ENCODE measurements at places on chromosomes 13 and 19.

GRCh38 chr19:45498411-45499195, at the start of gene PPM1N:
Gene PPM1N (plus strand): TSS chr19:45498443. CDS start chr19:45498473, 30 bp downstream.
- DNase-seq: peak; percentile 42

GRCh38 chr13:21501686-21502085, 42.6 kb upstream of the ZDHHC20 start:
- DNase-seq: no peak

- DNase-seq: no peak
Measured at GRCh38 chr13:98068521-98068920, 74.4 kb upstream of the FARP1 start.

DNA sequence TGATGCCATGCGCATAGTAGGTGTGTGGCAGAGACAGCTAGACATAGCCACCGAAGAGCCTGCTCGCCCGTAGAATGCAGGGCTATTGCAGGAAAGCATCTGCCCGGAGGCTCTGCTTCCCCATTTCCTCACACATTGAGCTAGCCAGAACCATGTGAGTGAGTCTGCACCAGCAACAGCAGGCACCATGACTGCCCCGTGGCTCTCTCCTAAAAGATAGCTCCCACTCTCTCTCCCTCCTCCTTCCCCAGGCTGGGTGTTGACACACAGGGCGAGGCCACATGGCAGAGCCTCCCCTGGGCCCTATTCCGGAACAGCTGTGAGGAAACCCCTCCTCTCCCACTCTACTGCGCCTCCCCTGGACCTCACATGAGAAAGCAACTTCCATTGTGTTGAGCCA, 52.3 kb upstream of the ATP12A start:
- no peak for DNase-seq

- no peak for DNase-seq
Measured at GRCh38 chr13:63279136-63279535, 1863.5 kb upstream of the PCDH20 start.

- no peak for DNase-seq
Measured at GRCh38 chr13:59673286-59673685, 490.4 kb downstream of the DIAPH3 start.

DNA sequence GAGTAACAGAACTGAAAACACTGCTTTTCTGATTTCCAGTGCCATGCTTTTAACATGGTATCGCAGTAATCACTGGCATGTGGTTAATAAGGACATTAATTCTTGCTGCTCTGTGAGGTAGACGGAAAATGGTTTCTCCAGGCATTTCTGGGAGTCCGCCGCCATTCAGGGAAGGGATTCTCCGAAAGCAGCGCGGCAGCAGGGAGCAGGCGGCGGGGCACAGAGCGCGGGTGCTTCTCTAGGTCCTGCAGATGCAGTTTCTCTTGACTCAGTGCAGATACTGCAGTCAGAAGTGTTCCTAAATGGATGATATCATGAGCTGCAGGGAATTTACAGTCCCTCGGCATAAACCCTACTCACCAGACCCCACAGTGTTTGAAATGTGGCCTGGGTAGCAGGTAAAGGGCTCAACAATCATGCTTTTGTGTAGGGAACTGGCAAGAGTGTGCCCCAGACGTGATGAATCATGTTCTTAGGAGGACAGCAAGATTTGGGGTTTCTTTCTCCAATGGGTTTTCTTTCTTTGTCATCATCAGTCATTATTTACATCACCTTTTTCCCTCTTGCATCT, 338.6 kb upstream of the ARGLU1 start:
- DNase-seq: no peak

DNA sequence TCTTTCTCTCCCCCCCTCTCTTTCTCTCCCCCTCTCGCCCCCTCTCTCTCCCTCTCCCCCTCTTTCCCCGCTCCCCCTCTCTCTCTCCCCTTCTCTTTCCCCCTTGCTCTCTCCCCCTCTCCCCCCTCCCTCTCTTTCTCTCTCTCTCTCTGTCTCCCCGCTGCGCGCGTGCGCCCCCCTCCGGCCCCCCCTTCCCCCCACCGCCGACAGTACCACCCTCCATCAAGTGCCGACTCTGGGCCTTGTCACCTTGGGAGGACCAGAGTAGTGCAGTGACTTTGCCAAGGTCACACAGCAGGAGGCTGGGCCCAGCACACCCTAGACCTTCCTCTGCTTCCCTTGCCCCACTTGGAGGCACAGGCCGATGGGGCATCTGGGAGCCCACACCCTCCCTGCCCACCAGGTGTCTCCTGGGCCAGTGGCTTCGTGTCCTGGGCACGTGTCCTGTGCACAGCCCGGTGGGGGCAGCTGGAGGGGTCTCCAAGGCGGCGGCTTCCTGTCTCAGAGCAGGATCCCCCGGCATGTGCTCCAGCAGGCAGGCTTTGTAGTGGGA, 121.6 kb downstream of the KDM4B start:
- DNase-seq: no peak

- no peak for DNase-seq
Measured at GRCh38 chr19:51407511-51408131, 9.8 kb downstream of the SIGLEC10 start.

DNA sequence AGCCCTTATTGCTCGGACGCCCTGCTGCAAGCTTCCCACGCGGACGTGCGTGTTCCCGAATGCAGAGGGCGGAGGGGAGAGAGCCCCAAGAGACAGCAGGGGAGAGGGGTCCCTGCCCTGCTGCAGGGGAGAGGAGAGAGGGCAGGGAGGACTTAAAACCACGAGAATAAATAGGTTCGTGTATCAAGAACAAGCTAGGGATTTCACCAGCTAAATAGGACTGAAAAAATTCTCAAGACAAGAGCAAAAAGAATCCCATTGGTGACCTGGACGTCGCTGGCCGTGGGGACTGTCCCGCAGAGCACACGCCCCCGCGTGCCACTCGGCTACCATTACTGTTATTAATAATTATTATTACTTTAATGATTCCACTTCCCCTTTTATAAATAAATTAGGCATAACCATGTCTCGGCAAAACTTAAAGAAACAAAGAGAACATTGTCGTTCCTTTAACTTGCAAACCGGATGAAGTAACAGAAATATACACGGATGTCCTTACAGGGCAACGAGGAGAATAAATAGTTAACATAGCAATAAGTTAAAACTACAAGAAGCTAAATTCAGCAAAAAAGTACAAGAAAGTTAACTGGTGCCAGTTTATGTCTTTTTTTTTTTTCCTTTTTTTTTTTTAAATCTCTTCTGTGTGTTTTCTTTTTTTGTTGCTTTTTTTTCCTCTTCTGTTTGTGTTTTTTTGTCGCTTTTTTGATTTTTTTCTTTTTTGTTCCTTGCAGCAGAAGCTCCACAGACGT, 16.6 kb downstream of the PRKCSH start:
- DNase-seq: no peak

GRCh38 chr19:34838248-34838647, 65.2 kb upstream of the ZNF599 start:
- DNase-seq: no peak

GRCh38 chr19:38949580-38950367, 19.0 kb downstream of the MRPS12 start:
- peak; percentile 70 for DNase-seq
